Hair follicular keratinocyte (primary cell): ENCODE measurements at places on chromosomes 7 and 10. TPM values are rescaled to one million over a fixed set of nuclear protein-coding genes. Genes with fewer than 3 reads are reported as not detected.

Gene KEL
- total RNA-seq = not detected in 2 replicates

Gene OR6V1
- total RNA-seq = not detected in 2 replicates

Gene TMEM139
- total RNA-seq = 7.1 and 8.9 TPM in 2 replicates

Gene STK31
- not detected in 2 replicates for total RNA-seq

Gene LOXL4
- 0.04 and 0.16 TPM in 2 replicates for total RNA-seq

Gene GPR158
- not detected in 2 replicates for total RNA-seq

Gene TYW1B
- total RNA-seq = 1.6 and 3.0 TPM in 2 replicates
